DMS153 (cell line): ENCODE measurements at places on chromosomes 7 and 10.

- DNase-seq, result no peak
Observed at GRCh38 chr7:46054915-46055314, 133.8 kb upstream of the IGFBP3 start.

DNA sequence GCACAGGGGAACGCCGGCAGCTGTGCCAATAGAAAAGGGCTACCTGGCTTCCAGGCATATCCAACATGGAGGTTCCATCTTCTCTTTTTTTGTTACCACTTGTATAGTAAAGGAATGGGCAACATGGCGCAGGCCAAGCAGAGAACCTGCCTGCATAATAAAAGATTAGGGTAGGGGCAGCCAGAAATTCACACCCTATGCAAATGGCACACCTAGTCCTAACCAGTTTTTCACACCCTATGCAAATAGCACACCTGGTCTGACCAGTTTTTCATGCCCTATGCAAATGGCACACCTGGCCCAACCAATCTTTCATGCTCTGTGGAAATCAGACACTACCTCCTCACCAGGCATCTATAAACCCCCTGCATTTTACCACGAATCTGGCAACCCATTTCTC lies 369.5 kb downstream of the IPMK start:
- peak; percentile 15 for DNase-seq

GRCh38 chr7:5495581-5496375 lies 72.1 kb upstream of the TNRC18 start:
- no peak for DNase-seq

- no peak for DNase-seq
Observed at GRCh38 chr7:2403718-2404648, 572 bp downstream of the CHST12 start.

GRCh38 chr7:80851896-80852476 lies 66.9 kb downstream of the SEMA3C start:
- no peak for DNase-seq
